ENCODE measurements at places on chromosomes 1 and 21. TPM values are rescaled to one million over a fixed set of nuclear protein-coding genes. Genes with fewer than 3 reads are reported as not detected.

Gene AXDND1
- 28.8 TPM for polyA plus RNA-seq

Gene BTBD19
- 20.9 TPM for polyA plus RNA-seq

Gene RHD
- polyA plus RNA-seq = 2.1 TPM

Gene PTCH2
- 5.4 TPM for polyA plus RNA-seq

Gene SH3D21
- 31.2 TPM for polyA plus RNA-seq

Gene TRPM2
- 0.57 TPM for polyA plus RNA-seq

Gene SDHB
- polyA plus RNA-seq = 168 TPM

Gene EPHA2
- polyA plus RNA-seq = 15.4 TPM

Gene OPTC
- not detected for polyA plus RNA-seq

Gene FCER1G
- 10.8 TPM for polyA plus RNA-seq

Gene OR2G6
- polyA plus RNA-seq = 0.03 TPM

Gene NTNG1
- 34.3 TPM for polyA plus RNA-seq
